ENCODE measurements at places on chromosomes 6 and 20.

- DNase-seq: no peak
Measured at GRCh38 chr6:147561726-147562125, 53.2 kb downstream of the SAMD5 start.

DNA sequence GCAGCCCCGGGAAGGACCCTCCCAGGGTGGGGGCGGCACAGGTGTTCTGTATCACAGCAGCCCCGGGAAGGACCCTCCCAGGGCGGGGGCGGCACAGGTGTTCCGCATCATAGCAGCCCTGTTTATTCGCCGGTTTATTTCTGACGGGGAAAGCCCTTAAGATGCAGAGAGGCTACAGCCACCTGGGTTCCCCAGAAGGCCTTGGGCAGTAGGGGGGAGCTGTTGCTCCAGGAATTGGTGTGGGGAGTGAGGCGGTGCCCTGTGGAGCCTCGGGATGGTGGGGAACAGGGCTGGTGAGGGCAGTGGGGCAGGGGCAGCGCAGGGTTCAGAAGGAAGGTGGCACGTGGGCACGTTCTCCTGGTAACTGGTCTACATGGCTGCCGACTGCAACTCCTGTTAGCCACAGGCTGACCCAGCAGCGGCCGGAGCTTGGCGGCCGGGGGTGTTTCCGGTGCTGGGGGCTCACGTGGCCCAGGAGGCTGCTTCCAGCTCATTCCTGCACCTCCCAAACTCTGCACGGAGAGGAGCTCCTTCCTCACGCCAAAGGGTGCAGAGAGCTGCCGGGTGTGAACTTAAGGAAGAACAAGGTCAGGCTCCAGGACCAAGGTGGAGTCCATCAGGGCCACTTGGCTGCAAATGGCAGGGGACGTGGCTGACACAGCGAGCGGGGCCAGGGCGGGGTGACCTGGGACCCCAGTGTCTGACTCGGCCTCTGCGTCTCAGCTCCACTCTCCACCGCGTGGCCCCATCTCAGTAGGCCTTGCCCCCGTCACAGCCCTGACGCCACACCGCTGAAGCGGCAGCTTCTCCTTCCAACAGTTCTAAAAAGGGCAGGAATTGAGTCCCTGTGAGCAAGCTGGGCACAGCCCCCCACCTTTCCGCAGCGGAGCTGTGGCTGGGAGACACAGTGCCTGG is 13.2 kb downstream of the SLCO4A1 start:
- DNase-seq: peak; percentile 79

DNA sequence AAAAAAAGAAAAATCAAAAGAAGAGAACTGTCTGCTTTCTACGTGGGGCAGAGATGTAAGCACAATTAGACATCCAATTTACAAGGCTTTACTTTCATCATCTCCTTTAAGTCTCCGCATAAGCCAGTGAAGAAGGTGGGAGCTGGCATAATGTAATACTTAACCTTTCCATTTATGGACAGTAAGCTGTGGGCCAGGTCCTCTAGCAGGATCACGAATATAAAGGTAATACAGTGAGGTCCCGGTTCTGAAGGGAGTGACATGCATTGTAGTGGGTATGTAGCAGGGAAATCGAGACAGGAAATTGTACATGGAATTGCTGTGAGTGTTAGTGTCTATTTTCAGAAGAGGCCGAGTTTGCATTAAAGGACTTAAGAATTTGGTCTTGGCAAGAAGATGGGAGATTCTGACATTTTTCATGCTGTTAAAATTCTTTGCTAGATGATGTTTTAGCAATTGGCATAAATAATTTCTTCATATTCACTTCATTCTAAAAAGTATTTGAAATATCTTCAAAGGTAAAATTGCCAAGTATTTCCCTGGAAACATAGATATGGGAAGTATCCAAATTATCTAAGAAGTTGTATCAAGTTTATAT is 20.4 kb upstream of the POPDC3 start:
- no peak for DNase-seq

GRCh38 chr6:28944412-28944865 is 20.7 kb upstream of the TRIM27 start:
- peak; percentile 62 for DNase-seq

GRCh38 chr20:5434116-5434515 is 117.4 kb upstream of the PROKR2 start:
- DNase-seq: no peak

DNA sequence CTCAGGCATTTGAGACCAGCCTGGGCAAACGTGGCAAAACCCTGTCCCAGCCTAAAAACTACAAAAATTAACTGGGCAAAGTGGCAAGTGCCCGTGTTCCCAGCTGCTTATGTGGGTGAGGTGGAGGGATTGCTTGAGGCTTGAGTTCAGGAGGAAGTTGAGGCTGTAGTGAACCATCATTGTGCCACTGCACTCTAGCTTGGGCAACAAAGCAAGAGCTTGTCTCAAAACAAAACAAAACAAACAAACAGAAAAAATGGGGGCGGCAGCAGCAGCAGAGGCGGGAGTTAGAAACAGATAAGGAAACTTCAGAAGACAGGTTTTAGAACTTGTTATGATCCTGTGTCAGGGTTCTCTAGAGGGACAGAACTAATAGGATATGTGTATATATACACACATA is 49.0 kb downstream of the SCAF8 start:
- no peak for DNase-seq

GRCh38 chr6:45479834-45480751 is 102.4 kb upstream of the SUPT3H start:
- no peak for DNase-seq

- no peak for DNase-seq
Measured at GRCh38 chr6:145329257-145329656, 406.1 kb downstream of the EPM2A start.

DNA sequence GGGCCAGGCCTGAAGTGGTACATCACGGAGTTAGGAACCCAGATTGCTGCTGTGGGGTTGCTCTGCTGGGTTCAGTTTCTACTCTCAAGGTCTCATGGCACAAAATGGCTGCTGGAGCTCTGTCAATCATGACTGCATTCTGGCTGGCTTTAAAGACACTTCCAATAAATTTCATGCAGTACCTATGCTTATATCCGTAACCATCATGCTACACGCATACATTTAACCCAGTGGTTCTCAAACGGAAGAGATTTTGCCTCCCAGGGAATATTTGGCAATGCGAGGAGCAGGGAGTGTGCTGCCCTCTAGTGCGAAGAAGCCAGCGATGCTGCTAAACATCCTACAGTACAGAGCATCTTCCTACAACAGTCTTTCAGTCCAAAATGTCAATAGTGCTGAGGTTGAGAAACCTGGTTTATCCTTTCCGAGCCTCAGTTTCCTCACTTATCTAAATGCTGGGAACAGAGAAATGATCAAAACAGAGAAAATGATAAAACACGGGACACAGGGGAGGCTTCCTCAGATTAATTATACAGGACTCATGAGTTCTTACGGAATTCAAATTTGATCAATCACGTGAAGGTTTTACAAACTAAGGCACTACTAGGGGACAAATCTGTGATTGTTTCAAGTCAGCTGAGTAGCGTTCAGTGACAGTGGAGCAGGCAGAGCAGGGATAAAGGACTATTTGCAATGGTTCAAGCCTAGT is 9.6 kb upstream of the SLC2A10 start:
- no peak for DNase-seq

GRCh38 chr20:23148731-23149570 is 62.8 kb upstream of the CD93 start:
- DNase-seq: no peak

GRCh38 chr6:46452312-46452917 is 38.8 kb downstream of the RCAN2 start:
- DNase-seq: no peak
